ENCODE measurements at places on chromosomes 13 and 19.
A peak's percentile ranks its signal among the peaks of the same experiment; 100 is the strongest.

DNA sequence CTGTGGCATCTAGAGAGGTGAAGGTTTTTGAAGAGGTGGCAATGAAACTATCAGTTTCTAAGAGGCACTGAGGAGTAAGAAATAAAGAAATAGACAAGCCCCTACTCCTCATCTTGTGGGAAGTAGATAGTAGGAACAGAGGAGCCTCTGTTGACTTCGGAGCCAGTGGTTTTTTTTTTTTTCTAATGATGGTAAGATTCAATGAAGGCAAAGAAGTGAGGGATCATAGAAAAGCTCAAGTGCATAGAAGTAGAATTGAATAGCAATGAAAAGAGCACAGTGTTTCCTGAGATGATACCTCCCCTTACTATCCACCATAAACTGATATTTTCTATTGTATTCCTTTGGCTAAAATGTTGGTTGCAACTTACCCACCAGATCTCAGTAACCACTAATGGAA is 46.3 kb downstream of the FREM2 start:
- DNase-seq, result no peak

- DNase-seq, result no peak
Measured at GRCh38 chr19:13959141-13959961, 7.0 kb downstream of the DCAF15 start.

GRCh38 chr13:101726681-101727080 is 274.2 kb downstream of the ITGBL1 start:
- DNase-seq, result no peak

DNA sequence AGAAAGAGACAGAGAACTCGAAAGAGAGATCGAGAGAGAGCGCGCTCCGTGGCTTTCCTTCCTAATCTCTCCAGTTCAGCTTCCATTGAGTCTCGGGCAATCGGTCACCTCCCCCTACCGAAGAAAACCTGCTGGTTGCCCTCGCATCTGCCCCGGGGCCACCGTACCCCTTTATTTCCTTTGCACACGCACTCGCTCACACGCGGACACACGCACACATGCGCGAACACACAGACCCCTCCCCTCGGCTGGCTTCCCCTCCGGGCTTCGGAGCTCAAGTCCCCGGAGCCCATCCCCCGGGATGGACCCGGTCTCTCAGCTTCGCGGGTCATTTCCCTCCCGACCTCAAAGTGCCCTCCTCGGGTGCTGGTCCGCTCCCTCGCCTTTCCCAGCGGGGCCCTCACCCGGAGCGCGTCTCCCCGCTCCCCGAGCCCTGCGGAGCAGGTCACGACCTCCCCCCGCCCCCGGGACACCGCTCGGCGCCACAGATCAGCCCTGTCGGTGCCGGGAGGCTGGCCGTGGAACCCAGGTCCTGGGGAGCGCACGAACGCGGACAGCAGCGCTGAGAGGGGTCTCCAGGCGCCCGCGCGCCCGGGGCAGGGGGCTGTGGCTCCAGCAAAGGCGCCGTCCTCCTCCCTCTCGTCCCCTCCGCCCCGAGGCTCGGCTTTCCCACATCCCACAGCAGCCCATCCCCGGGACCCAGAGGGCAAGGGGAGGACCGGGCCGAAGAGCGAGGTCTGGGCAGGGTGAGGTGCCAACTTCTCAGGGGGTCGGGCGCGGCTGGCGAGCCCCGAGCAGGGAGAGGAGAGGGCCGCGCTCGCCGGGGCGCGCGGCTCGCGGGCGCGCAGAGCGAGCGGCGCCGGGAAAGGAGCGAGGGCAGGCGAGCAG is 1.8 kb downstream of the DACH1 start:
- DNase-seq, result no peak

- DNase-seq, result no peak
Measured at GRCh38 chr19:30870876-30871275, 478.4 kb downstream of the TSHZ3 start.

- DNase-seq, result no peak
Measured at GRCh38 chr13:43994999-43995859, 115.5 kb downstream of the LACC1 start.

GRCh38 chr13:94712812-94713560 is 641 bp upstream of the SOX21 start:
- DNase-seq, result no peak

- DNase-seq, result no peak
Measured at GRCh38 chr19:56201973-56202372, at the start of gene ZSCAN5C. Gene ZSCAN5C (plus strand): TSS chr19:56202273. CDS start chr19:56205914, 3,641 bp downstream.

DNA sequence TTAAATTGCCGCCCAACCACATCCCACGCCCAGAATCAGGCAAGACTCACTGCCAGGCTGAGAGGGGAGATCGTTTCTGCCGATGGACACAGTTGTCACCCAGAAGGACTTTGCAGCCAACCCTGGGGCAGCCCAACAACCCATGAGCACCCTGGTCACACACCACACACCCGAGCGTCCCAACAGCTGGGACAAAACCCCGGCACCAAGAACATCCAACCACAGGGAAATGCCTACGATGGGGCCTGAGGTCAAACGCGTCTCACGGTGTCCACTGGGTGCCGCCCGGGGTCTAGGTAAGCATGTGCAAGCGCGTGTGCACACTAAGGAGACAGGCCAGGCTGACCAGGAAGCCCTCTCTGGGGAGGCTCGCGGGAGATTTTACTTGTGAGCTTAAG is 13.0 kb downstream of the LMNB2 start:
- DNase-seq, result no peak

DNA sequence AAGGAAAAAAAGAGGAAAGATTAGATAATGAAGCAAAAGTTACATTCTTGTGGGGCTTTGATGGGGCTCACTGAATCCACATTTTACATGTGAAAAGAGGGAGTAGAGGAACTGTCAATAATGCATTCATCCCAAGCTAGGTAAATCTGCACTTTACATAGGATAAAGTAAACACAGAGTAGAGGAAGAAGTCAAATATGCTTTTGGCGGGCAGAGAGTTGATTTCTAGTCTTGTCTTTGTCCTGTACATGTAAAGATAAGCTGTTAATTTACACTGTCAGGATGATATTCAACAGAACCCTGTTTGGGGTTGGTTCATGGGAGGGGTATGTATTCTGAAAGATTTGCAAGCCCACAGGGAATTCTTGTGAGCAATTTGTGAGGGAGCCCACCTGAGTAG is 18.0 kb upstream of the TNFRSF19 start:
- DNase-seq, result no peak

DNA sequence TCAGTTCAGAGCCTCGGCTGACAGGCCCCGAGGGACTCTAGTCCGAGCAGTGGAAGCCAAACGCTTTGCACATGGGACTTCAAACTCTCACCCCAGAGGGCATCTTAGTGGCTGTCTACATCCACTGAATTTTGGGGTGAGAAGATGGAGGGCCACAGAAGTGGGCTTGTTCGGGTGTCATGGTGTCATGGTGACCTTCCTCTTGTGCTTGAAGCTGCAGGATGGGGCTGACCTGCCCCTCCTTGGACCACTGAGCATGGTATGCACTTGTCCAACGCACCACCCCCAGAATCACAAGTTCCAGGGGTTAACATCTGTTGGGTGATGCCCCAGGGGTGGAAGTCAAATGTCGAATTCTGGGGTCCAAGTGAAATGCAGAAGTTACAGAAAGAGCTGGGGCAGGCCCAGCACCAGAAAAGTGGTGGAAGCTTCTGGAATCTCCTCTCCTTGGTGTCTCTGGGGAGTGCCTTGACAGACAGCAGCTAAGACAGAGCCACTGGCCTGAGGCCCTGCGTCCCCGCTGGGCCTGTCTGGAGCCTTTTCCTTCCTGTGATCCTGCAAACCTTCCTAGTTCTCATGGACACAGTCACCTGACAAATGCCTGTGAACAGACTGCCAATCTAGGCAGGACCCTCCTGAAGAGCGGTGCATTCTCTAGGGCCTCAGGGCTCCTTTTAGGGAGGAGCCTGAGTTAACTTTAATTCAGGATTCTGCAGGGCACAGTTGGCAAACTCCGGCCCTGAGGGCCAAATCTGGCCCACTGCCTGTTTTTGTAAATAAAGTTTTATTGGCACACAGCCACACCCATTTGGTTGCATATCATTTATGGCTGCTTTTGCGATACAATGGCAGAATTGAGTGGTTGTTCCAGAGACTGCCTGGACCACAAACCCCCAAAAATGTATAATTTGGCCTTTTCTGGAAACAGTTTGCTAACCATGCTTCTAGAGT is 65.1 kb upstream of the RANBP3 start:
- DNase-seq, result no peak

DNA sequence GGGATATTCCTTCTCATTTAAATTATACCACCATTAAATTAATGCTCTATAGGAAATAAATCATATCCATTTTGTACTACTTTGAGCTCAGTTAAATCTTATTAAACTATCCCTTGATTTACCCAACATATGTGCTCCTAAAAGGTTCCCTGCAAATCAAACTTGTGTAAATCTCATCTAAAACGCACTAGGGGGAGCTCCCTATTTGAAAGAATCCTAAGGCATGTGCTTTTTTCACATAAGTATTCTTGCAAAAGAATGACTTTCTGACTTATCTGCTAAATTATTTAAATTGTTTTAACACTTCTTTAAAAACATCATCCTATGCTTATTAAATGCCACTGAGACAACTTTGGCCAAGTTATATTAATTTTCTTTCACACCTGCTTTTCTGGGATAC is 7.9 kb downstream of the INTS6 start:
- no peak for DNase-seq

- no peak for DNase-seq
Measured at GRCh38 chr19:39740395-39740794, 2.6 kb upstream of the CLC start.

- no peak for DNase-seq
Measured at GRCh38 chr13:112887557-112887991, 81.4 kb upstream of the MCF2L start.

- no peak for DNase-seq
Measured at GRCh38 chr19:2780284-2780683, 2.8 kb downstream of the SGTA start.

DNA sequence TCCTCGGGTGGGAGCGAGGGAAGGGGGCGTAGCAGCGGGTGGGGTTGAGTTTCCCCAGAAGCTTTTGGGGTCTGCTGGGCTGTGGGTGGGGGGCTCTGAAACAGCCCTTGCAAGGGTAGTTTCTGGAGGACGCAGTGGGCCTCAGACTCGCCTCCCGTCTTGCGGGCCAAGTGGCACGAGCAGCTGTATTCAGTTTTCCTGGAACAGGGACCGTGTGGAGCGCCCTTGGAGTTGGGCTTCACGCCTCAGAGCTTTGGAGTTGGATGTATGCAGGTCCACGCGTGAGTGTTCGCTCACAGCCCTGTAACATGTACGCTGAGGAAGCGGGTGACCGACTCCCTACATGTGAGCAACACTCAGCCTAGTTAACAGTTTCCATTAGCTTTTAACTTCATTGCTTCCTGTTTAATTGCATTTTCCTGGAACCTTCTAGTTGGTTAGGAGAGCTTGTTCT is 603 bp downstream of the TM9SF2 start:
- no peak for DNase-seq

DNA sequence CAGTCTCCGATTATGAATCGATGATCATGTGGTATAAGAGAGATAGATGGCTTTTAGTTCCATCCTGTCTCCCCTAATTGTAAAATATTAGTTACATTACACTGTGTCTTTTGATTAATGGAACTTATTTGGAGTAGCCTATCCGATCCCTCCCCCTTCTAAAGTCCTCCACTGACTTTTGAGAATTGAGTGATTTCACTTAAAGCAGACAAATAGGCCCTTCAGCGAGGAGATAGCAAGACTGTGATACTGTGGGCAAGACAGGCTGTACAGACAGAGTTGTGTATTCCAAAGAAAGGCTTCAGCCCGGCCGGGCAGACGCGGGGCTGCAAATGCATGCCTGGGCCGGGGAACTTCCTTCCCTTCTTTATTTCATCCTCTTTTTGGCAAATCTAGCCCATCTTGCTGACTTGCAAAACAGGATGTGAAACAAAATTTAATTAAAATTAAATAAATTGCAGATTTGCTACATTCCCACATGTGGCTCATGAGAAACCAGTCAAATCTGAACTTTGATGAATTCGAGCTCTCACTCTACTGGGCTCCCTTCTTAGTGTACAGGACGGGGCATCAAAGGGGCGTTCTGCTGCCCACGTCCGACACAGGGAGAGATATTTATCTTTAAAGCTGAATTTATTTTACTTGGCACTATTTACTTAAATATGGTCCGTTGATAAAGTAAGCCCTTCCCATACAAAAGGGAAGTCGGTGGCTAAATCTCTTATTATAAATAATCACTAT is 314.8 kb downstream of the ZNF536 start:
- DNase-seq, result no peak

DNA sequence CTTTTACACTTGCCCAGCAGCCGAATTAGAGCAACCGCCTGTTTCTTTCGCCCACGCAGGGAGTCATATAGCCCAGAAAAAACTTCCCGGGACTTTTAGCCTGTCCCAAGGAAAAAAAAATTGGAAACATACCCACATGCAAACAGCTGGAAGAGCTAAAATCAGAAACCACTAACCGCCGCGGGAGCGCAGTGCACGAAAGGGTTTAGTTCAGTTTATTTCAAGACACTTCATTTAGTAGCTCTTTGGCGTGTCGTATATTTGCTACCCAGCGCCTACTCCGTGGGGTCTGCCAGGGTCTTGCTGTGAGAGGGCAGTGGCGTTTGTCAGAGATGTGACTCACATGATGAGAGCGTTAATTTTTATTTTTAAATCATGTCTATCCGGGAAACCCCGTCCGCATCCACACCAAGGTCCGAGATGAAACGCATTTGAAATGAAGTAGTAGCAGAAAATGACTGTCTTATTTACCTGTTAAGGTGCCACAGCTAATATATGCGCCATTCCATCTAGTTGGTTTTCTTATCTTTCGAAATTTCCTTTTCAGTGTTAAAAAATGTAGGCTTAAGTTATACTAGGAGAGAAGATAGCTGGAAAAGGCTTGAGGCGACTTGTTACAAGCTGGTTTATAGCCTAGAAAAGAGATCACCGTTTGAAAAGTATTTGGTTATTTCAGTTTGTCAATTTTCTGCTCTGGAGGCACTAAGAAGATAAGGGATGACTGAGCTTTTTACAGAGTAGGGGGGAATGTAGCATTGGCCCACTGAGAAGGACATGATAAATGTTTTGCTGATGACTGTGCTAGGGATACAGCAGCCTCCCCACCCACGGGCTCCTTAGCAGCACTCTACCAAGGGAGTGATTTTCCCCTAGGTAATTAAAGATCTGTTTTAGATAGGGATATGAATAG is 1.7 kb downstream of the KLF5 start:
- DNase-seq, result no peak

GRCh38 chr13:112686364-112686763 is 3.5 kb upstream of the ATP11A start:
- DNase-seq, result no peak

- peak; percentile 55 for DNase-seq
Measured at GRCh38 chr19:18292810-18293641, 11.6 kb upstream of the JUND start.

- DNase-seq, result no peak
Measured at GRCh38 chr13:105084931-105085330, 1450.5 kb downstream of the EFNB2 start.

DNA sequence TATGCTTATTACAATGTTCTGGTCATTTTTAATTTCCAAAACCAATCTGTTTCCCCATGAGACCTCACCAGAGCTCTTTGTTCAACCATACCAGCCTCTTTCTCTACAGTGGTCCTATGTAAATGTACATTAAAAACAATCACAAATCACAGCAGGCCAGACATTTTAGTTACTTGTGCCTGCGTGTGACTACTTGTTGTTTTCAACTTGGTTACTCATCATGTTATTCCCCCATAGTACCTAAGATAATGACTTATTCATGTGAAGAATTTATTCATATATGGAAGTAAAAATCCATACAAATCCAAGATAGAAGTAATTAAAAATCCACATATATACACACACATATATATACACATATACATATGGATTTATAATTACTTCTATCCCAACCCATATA is 379.6 kb downstream of the SLITRK6 start:
- DNase-seq, result no peak

- no peak for DNase-seq
Measured at GRCh38 chr19:38245826-38246498, 10.2 kb downstream of the PPP1R14A start.

- no peak for DNase-seq
Measured at GRCh38 chr13:34025746-34026145, 207.8 kb downstream of the RFC3 start.

All from activated B cell treated with CpG ODN at 0.5 μM for 24 hours (primary cell).